A549 (cell line): ENCODE measurements at places on chromosomes 12 and 14.

DNA sequence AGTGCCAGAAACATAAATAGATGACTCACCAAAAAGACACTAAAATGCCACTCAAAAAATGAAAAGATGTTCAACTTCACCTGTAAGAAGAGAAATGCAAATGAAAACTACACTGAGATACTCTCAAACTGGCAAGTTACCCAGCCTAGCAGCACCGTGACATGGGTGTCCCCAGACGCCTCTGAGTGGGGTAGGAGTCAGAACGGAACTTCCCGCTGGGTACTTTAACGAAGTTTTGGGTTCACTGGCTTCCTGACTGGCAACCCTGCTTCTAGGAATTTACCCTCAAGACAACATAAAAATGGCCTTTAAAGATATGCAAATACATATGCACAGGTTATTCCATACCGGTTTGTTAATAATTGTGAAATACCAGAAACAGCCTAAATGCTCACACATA is 52.6 kb downstream of the RIMBP2 start:
- DNase-seq, result no peak

DNA sequence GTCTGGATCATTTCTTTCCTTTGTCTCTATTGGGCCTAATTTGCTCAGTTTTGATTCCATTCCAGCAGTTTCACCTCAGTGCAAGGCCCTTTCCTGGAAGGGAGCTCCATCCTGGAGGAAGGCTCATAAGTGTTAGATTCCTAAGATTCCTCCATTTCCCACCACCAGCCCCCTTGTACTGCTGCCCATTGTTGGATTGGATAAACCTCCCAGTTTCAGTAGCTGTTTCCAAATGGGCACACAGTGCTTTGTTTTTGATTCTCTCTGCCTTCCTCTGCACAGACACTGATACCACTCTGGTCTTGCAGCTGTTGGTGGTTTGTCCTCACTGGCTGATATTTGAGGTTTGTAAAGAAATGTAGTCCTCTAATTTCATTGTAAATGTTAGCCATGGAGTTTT is 158.9 kb downstream of the SLC15A5 start:
- DNase-seq, result no peak

DNA sequence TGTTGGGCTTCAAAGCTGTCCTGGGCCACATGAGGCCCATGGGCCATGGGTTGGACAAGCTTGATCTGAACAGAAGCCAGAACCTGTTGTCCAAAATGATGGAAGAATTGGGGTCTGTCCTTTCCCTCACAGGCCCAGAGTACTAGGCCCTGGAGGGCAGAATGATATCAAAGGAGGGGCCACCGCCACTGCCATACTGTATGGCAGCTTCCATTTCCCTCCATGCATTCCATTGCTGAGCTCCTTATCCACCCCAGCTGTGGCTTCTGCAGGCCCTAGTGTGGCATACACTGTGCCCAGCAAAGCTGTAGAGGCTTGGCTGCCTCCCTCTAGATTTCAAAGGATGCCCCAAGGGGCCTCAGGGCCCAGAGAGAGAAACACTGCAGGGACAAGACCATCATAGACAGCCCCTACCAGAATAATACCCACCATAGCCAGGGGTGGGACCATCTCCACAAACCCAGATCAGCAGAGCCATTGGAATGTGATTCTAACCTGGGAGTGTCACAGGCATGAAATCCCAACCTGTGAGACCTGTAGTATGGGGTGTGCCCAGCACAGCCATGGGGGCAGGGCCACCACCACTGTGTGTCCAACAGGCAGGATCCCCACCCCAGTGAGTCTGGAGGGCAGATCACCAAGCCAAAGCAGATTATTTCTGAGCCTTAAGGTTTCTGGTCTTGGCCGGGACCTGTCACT is 61.4 kb upstream of the BEGAIN start:
- no peak for DNase-seq

- DNase-seq, result peak; percentile 76
These were observed 21.3 kb downstream of the TBX3 start for GRCh38 chr12:114662512-114663177.

GRCh38 chr14:81303258-81303935 is 82.6 kb upstream of the GTF2A1 start:
- peak; percentile 48 for DNase-seq

DNA sequence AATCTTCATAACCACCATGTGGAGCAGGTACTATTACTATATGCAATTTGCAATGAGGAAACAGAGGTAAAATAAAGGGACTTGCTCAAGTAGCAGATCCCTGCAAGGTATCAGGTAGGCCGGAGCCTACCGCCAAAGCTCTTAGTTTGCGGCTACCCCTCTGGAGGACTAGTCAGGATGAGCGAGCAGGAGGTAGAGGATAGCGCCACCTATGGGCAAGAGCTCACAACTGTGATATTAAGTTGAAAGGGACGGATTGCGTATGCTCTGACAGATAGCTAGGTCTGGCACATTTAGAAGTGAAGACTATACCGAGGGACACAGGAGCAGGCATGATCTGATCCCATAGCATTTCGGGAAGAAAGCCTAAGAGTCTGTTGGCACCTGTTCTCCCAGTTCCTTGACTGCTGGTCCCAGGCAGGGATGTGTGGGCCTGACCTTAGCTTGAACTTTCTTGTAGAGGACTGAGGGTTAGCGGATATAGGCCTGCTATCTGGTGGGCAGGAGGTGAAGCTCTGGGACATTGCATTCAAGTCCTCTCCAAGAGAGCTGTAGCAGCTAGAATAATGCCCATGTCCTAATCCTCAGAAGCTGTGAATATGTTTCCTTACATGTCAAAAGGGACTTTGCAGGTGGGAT is 48.0 kb downstream of the SLC17A8 start:
- peak; percentile 58 for DNase-seq

DNA sequence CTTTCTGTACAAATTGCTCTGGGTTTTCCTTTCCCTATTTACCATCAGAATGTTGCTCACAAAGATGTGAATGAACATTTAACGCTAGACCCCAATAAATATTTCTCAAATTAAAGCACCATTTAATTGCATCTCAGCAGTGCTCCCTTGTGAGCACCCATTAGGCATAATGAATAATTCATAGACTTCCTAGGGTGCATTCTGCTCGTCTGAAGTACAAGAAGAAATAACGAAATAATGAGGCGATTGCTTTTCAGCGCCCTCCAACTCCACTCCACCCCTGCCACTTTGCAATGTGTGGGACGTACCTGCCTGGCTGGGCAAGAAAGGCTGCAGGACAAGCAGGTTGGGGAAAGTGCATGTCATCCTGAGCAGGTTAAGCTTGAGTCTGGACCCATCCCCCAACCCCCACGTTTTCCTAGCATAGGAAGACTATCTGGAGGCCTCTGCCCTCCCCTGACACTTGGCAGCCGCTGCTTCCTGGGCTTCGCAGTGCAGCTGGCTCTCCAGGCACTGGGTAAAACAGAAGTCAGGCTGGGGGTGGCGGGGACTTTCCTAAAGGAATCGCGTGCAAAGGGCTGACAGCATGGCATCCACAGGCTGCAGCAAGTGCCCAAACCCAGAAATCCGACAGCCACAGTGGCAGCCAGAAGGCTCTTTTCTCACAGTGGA is 253.7 kb downstream of the DUSP6 start:
- DNase-seq, result no peak

DNA sequence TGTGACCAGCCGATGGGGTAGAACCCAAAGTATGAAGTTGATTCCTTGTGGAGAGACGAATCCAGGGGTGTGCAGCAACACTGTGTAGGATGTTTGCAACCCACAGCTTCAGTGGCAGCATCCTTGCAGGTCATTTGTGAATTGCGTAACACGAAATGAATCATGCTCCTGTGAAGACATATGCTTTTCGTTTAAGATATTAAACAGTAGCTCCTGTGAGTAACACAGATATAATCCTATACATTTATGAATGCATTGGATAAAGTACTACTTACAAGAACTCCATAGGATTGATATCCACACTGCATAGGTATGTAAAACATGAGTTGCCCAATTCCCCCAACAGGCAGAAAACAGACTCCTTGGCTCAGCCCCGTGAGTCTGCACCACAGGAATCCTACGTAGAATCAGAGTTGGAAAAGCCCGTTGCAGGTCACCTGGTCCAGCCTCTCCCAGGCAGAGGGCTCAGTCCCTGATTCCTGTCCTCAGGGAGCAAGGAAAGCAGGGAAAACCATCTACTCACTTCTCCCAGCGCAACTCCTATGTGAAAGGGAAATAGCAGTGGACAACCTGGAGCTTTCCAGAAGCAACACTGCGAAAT is 75.8 kb downstream of the GPATCH2L start:
- no peak for DNase-seq

- DNase-seq, result no peak
These were observed 30.9 kb downstream of the SLC2A3 start for GRCh38 chr12:7905071-7905470.

DNA sequence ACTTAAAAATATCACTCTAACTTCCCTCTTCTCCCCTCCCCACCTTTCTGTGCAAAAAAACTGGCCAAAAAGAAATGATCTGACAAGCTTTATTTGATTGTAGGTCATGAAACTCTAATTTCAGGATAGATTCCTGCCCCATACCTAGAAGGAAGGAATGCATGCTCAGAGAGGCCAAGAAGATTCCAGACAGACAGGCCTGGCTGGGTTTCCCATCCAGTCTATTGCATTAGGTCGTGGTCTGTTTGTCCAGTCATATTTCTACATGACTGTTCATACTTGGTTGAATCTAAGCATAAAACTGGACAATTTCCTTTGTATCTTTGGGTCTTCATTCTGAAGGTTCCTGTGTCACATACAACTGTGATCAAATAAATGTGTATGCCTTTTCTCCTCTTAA is 20.0 kb upstream of the SLC15A5 start:
- DNase-seq, result no peak

- DNase-seq, result no peak
These were observed 65.9 kb downstream of the KCNA1 start for GRCh38 chr12:4975574-4975973.

- no peak for DNase-seq
These were observed 6.3 kb upstream of the TMEM121 start for GRCh38 chr14:105519946-105520698.

GRCh38 chr12:76899522-76899921 is 20.7 kb upstream of the CSRP2 start:
- no peak for DNase-seq

GRCh38 chr14:53953828-53954550 is 2.6 kb downstream of the BMP4 start:
- DNase-seq, result peak; percentile 32

DNA sequence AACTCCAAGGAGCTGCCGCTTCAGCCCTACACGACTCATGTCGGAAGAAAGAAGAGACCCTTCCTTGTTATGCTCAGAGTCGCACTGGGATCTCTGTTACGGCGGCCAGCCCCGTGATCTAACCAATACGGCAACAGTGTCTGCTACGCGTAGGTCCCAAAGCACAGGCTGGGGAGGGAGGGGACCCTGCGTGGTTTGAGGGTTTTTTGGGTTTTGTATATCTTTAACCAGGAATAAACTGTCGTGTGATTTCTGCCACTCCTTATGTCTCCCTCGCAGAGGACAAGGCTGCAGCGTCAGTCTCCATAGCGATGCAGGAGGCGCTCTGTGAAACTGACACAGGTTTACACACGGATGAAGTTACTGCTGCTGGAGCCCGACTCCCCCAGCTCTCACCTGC is 60.0 kb upstream of the DIO3 start:
- DNase-seq, result no peak

DNA sequence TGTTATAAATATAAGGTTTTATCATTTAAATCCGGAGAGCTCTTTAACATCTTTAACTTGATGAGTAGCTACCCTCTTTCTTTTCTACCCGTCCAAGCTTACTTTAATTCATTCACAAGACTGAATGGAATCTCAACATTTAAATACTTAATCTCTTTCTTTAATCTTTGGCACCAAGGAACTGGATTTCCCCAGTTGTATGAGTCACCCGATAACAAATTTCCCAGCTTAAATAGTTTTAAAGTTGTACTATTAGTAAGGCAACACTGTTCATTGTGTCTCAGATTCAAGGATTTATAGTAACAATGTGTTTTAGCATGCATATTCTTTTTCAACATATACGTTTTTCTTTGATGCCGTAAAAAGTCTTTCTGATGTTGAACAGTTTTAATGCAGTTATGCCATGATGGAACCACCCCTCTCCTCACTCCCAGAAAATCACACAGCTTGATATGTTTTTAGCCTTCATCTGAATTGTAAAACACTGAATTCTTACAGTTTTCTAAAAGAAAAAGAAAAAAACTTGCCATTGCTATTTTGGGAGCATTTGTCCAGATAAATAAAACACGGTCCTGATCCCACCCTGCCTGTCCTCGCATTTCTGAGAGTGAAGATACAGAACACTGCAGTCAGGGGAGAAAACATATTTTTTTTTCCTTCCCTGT is 16.0 kb upstream of the LRP6 start:
- DNase-seq, result no peak

DNA sequence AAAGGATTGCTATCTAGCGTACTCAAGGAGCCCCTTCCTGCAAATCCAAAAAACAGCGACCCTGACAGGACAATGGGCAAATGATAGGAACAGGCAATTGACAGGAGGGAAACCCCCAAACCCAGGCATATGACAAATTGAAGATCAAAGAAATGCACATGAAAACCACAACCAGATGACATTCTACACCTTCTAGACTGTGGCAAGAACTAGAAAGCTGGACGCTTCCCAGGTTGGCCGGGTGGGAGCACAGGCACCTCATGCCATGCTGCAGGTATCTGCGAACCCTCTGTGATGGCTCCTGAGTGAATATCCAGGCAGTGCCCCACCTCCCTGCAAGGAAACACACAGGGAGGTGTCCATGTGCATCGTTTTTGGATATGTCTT is 37.1 kb downstream of the CMKLR1 start:
- no peak for DNase-seq

DNA sequence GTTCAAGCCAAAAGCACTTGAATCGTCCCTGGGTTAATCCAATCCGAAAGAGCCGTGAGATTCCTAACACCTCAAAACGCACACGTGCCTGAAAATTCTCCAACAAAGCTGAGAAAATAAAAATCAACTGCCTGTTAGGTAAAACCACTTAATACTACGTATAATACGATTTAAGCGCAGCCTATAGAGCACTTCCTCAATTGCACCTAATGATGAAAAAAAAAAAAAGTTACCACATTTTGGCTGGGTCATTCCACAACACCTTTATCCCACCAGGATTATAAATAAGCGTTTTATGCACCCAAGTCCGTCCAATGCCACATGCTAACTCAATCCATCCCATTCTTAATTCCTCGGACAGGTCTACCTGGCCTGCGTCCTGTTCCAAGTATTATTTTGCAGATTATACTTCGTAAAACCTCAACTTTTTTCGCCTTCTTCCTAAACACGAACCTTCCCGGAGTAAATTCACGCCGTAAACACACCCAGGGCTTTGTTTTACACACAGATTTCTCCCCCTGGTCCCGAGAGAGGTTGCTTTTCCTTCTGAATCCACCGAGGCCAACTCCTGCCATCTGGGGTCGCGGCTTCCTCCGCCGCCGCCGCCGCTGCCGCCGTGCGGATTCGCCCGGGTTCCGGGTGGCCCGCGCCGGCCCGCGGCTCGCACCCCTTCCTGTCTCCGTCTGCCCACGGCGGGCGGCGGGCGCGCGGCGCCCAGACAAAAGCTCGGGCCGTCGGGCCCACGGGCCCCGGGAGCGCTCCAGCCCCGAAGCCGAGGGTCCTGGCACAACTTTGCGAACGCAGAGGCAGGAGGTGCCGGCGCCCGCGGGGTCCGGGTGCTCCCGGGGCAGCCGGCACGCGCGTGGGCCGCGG is 66.2 kb downstream of the RNF34 start:
- DNase-seq, result peak; percentile 43

- no peak for DNase-seq
These were observed 27.0 kb upstream of the HIGD1C start for GRCh38 chr12:50925342-50925651.
